ENCODE measurements at places on chromosomes 7 and 10. TPM values are rescaled to one million over a fixed set of nuclear protein-coding genes. Genes with fewer than 3 reads are reported as not detected.

The GIMAP6 gene
- total RNA-seq: not detected

The HOXA7 gene
- 5.1 TPM for total RNA-seq

The TRIL gene
- not detected for total RNA-seq

The IFIT3 gene
- 5.5 TPM for total RNA-seq

The IFIT1B gene
- total RNA-seq: not detected

The CXCL12 gene
- 0.31 TPM for total RNA-seq

The TLL2 gene
- 0.13 TPM for total RNA-seq

The MINDY4 gene
- 2.8 TPM for total RNA-seq

The PDZD7 gene
- 0.88 TPM for total RNA-seq

The ACBD7 gene
- total RNA-seq: 1.2 TPM

The STEAP1B gene
- total RNA-seq: 0.20 TPM

The SEC31B gene
- 2.7 TPM for total RNA-seq

The SLC16A12 gene
- total RNA-seq: 0.21 TPM

The SORCS1 gene
- total RNA-seq: not detected

The CTAGE15 gene
- not detected for total RNA-seq

The DENND2A gene
- total RNA-seq: 0.55 TPM

The WNT8B gene
- not detected for total RNA-seq

The TMEM139 gene
- total RNA-seq: 1.6 TPM

The SRI gene
- total RNA-seq: 135 TPM

The PAX4 gene
- total RNA-seq: not detected

The NKX2-3 gene
- 0.08 TPM for total RNA-seq

The GNG11 gene
- total RNA-seq: 37.4 TPM

The TFPI2 gene
- total RNA-seq: 250 TPM

The LIPJ gene
- total RNA-seq: not detected

The LYZL1 gene
- total RNA-seq: not detected

The MRLN gene
- total RNA-seq: not detected

The CPED1 gene
- total RNA-seq: not detected

The CLCN1 gene
- total RNA-seq: not detected

The EBLN1 gene
- not detected for total RNA-seq

The SYT15B gene
- 2.1 TPM for total RNA-seq

The SOSTDC1 gene
- not detected for total RNA-seq

The FAM25A gene
- total RNA-seq: not detected

The NFE2L3 gene
- total RNA-seq: 9.5 TPM

The KRIT1 gene
- 24.3 TPM for total RNA-seq

The VGF gene
- 19.2 TPM for total RNA-seq

The LRRC17 gene
- total RNA-seq: 0.15 TPM

The COL17A1 gene
- 2.8 TPM for total RNA-seq

The ZNF117 gene
- 0.23 TPM for total RNA-seq

Measured in A549 treated with Mapracorat at 1 μM for 4 hours (cell line).